ENCODE measurements at places on chromosomes 11 and 22.

- no peak for DNase-seq
These were observed 5.8 kb downstream of the MMP3 start for GRCh38 chr11:102837646-102838045.

- no peak for DNase-seq
These were observed 15.8 kb downstream of the MYEOV start for GRCh38 chr11:69309631-69310280.

GRCh38 chr11:69328231-69328630 is 34.3 kb downstream of the MYEOV start:
- DNase-seq = no peak

DNA sequence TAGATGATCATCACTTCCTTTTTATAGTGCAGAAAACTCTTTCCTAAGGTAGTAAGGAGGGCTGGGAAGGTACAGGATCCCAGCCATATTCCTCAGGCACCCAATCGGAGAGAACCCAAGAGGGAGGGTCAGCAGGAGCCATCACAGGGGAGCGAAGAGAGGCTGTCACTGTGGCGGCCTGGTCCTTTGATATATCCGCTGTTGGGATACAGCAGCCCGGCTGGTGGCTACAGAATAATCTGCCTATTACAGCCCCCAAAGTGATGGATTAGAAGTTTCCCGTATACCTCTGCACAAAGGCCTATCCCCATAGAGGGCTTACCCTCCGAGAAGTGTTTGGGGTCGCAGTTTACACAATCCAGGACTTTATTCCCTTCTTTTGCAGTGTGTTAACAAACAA is 48.5 kb downstream of the OR4D9 start:
- no peak for DNase-seq

DNA sequence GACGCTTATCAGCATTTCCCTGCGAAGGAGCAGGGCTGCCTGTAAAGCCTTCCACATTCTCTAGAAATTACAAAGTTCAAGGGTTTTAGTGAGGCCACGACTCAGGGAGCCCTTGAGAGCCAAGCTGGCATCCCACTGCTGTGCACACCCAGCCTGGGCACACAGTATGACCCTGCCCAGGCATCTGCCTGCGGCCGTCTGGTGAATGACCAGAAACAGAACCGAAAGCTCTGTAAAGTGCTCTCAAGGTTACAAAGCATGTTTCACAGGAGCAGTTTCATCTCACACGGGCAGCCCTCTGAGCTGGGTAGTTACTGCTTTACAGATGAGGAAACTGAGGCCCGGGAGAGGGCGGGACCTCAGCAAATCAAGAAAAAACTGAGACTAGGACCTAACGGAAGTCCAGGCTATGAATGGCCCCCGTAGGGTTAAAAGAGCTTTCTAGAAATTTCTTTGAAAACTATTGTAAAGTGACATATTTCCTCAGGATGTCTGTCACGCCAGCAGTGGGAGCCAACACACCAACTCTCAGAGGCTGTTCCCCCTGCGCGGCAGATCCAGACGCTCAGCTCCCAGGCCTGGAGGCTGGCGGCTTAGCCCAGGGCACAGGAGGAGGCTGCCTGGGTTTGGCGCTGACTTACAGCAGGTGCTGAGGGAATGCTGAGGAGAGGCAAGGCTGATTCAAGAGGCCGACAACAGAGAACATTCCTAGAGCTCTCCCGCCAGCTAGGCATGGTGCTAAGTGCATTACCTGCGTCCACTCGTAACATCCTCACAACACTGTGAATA is 7.7 kb upstream of the TCF20 start:
- DNase-seq = no peak

DNA sequence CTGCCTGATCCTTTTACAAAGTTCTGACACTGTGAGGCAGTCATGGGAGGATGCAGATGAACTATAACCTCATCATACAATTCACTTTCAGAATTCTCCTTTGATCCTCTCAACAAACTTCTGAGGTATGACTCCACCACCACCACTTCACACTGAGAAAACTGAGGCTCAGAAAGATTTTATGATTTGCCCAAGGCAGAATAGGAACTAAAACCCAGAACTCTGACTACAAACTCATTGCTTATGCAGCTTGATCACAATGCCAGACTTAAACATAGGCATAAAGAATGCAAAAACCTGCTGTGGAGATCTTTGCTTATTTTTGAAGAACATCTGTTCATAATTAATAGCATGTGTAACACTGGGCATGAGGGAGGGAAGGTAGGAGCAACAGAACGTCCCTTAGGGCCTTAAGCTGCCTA is 20.4 kb downstream of the FAM168A start:
- DNase-seq = no peak

GRCh38 chr11:10261821-10262220 is 32.2 kb downstream of the SBF2 start:
- no peak for DNase-seq

- no peak for DNase-seq
These were observed 491.1 kb downstream of the OPCML start for GRCh38 chr11:133041181-133041580.

- DNase-seq = no peak
These were observed 148.1 kb downstream of the DYNC2H1 start for GRCh38 chr11:103257360-103257759.

DNA sequence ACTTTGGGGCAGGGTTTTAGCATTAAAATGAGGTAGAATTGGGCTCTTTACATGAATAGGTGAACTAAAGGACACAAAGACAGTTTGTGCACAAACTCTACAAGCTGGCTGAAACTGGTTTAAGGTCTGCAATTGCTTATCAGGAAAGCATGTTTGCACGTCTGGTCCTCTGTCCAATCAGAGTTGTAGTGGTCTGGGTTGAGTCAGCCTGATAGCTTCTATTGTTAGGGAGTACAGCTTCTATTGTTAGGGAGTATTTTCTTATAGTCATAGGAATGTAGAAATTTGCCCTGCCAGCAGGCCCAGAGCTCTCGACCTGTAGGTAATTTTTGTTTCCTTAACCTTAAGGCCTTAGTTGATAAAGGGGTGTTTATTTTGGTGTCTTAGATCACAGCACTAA is 1422.4 kb downstream of the LRRC4C start:
- DNase-seq = no peak

DNA sequence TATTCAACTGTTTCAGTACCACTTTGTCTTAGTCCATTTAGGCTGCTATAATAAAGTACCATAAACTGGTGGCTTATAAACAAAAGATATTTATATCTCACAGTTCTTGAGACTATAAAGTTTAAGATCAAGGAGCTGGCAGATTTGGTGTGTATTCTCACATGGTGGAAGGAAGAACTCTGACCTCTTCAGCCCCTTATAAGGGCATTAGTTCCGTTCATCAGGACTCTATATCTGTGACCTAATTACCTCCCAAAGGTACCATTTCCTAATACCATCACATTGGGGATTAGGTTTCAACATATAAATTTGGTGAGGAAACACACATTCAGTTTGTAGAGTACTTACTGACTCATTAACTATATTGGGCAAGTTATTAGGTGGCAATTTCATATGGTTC is 10.7 kb upstream of the ARL14EP start:
- no peak for DNase-seq

DNA sequence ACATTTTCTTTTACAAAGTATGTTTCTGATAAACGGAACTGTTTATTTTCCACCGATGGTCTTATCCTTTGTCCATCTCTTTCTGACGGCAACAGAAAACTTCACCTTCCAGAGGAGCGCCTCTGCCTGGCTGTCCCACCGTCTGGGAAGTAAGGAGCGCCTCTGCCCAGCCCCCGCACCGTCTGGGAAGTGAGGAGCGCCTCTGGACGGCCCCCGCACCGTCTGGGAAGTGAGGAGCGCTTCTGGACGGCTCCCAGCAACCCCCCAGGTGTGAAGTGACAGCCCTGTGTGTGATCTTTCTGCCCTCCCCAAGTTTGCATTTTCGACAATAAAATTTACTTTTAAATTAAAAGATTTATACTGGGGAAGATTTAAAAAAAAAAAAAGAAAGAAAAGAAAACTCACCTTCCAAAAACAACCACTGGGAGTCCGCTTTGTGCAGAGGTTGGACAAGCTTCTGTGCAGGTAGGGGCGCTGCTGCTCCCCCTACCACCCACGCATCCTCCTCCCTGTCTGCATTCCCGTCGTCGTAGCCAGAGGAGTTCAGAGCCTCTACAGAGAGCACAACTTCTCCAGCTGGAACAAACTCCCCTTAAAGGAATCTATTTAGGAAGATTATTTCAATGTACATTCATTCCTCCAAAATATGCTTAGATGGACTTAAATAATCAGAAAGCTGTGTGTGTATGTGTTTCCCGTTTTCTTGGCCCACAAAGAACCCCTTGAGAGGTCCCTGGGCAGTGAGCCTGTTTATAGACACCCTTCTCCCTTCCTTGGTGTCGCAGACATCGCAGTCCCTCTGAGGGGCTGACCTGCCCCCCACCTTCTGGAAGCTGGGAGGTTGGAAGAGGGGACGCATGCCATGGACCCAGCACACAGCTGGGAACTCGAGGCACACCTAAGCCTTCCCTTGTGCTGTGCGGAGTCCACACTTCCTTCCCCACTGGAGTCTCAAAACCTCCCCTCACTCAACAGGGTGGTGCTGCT is 849 bp upstream of the APOBEC3B start:
- DNase-seq = no peak

All from GM12891 (cell line).